ENCODE measurements at places on chromosomes 1 and 21. TPM values are rescaled to one million over a fixed set of nuclear protein-coding genes. Genes with fewer than 3 reads are reported as not detected.

DNA sequence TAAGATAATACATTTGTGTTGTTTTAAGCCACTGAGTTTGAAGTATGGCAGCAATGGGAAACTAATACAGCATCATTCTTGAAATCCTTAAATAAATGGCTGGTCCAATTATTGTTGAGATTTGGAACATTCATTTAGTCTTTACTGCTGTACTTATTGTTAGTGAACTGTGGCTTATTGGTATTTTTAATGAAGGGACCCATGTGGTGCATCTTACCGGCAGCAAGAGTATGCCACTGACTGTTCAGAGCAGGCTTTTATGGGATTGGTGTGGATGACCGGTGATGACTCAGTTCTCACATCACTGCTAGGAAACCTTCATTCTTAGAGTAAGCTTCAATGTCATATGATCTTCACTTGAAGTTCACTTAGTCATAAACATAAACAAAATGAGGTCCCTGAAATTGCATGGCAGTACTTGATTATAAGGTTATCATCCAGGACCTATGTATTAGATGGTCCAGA is 31.5 kb downstream of the PRKAA2 start:
- no peak for DNase-seq

- no peak for DNase-seq
Observed at GRCh38 chr1:29708796-29709703, 472.7 kb downstream of the PTPRU start.

- no peak for DNase-seq
Observed at GRCh38 chr1:214467078-214467585, 84.3 kb downstream of the PTPN14 start.

DNA sequence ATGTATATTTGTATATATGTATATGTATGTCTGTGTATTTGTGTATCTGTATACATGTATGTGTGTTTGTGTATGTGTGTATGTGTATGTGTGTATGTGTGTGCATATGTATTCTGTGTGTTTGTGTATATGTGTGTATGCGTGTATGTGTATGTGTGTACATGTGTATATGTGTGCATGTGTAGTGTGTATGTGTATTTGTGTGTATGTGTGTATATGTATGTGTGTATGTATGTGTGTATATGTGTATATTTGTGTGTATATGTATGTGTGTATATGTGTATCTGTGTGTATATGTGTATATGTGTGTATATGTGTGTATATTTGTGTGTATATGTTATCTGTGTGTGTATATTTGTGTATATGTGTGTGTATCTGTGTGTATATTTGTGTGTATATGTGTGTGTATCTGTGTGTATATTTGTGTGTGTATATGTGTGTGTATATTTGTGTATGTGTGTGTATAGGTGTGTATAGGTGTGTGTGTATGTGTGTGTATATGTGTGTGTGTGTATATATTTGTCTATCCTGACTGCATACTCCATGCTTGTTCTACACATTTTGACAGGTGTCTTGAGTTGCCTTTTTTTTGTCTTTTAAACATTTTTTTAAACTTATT is 101.5 kb downstream of the SCCPDH start:
- DNase-seq = no peak

The CNIH3 gene
- 1.8 TPM for total RNA-seq
